HT1080 (cell line): ENCODE measurements at places on chromosomes 7 and 10.

DNA sequence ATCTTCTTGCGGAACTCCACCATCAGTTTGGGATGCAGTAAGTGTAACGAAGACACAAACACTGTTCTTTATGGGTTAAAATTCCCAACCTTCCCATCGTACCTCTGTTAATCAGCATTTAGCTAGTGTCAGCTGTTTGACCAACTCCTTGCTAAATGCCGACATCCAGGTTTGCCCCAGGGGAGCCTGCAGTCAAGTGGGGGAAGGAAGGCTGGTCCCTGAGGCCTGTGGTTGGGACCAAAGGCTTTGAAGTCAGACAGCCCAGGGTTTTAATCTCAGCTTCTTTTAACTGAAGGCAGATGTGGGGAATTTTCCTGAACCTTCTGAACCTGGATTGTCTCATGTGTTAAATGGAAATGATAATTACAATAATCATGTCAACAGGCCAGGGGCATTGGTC lies 443.7 kb downstream of the GLRX3 start:
- DNase-seq = no peak

GRCh38 chr7:13904007-13904406 lies 85.5 kb downstream of the ETV1 start:
- DNase-seq = no peak

- DNase-seq = no peak
Observed at GRCh38 chr10:102824664-102825063, 12.5 kb downstream of the CYP17A1 start.

GRCh38 chr7:47513741-47514241 lies 68.1 kb downstream of the TNS3 start:
- DNase-seq = no peak
